T-helper 1 cell treated with Interleukin-12 subunit alpha and Interleukin-12 subunit beta and Interleukin-4 antibody, amounts not matched to agents 30 ng/mL and 1 ng/mL, for 36 hours (primary cell): ENCODE measurements at places on chromosomes 1 and 21. TPM values are rescaled to one million over a fixed set of nuclear protein-coding genes. Genes with fewer than 3 reads are reported as not detected.

Gene COL6A1
- total RNA-seq, result 0.59 and 0.63 TPM in 2 replicates

Gene PCP4
- total RNA-seq, result not detected in 2 replicates

Gene NEK2
- total RNA-seq, result 25.7 and 26.1 TPM in 2 replicates

Gene IER5
- total RNA-seq, result 60.3 and 62.1 TPM in 2 replicates
